ENCODE measurements at places on chromosomes 7 and 10.

DNA sequence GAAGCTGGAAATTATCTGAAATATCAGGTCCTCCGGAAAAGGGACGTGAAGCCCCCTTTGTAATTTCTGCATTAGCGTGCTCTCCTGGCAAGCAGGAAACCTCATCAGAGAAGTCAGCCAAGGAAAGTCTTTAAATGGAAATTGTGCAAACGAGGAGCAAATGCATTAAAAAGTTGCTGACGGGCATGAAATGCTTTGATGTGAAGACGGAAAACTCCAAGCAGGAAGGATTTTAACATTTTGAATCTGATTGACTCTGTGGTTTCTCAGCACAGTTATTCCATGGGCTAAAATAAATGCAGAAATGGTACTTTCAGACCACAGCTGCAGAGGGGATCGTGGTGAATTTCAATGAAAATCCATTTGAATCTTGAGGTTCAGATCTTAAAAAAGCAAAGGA lies 167.8 kb downstream of the AHR start:
- DNase-seq = no peak

DNA sequence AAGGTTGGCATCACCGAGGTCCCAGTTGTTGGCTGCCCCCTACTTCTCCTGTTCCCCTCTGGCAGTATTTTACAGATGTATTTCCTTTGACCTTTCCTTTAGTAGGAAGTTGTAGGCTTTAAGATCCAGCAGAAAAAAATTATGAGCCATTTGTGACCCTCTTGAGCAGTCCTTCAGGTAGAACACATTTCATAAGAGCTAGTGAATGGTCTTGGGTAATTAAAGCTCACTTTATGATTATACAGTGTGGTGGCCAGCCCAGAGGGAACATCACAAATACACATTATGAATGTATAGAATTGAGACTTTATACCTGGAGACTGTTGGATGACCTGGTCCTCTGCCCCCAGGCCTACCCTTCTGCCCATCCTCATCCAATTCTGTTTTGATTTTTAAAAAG lies 57.0 kb downstream of the KAT6B start:
- no peak for DNase-seq

- DNase-seq = no peak
These were observed 1354.7 kb upstream of the LRRTM3 start for GRCh38 chr10:65571011-65571570.

DNA sequence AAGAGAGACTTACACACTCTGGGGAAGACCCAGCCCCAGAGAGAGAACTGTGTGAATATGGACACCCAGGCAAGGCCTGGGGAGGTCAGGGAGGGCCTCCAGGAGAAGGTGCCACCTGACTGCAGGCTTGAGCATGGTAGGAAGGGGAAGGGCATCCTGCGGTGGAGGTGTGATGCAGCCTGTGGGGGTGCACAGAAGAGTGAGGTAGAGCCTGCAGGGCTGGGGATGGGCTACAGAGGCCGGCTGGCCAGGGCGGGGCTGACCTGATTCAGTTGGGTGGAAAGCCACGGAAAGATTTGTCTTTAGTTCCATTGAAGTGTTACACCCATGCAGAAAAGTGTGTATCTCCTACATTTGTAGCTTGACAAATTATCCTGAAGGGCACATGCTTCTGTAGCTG lies 47.6 kb downstream of the ZMIZ1 start:
- no peak for DNase-seq

GRCh38 chr7:47622946-47623640 lies 41.2 kb upstream of the TNS3 start:
- DNase-seq = no peak

DNA sequence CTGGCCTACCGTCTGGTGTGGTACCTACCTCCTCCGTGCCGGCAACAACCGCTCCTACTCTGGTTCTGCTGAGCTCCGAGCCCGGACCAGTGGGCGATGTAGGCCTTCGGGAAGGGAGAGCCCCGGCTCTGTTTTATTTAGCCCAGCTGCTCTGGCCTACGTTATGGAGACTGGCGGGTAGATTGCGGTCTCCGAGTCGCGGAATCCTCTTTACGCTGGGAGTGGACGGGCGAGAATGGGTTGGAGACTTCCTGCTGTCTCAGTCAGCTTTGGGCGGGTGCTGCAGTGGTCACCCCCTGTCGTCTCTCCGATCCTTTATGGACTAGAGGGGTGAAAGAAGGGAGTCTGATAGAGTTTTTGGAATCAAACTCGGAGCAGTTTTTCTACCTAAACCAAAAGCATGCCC lies 406 bp downstream of the CBLL1 start:
- DNase-seq = no peak

GRCh38 chr7:128827248-128827958 lies 2.8 kb upstream of the FLNC start:
- DNase-seq = no peak

DNA sequence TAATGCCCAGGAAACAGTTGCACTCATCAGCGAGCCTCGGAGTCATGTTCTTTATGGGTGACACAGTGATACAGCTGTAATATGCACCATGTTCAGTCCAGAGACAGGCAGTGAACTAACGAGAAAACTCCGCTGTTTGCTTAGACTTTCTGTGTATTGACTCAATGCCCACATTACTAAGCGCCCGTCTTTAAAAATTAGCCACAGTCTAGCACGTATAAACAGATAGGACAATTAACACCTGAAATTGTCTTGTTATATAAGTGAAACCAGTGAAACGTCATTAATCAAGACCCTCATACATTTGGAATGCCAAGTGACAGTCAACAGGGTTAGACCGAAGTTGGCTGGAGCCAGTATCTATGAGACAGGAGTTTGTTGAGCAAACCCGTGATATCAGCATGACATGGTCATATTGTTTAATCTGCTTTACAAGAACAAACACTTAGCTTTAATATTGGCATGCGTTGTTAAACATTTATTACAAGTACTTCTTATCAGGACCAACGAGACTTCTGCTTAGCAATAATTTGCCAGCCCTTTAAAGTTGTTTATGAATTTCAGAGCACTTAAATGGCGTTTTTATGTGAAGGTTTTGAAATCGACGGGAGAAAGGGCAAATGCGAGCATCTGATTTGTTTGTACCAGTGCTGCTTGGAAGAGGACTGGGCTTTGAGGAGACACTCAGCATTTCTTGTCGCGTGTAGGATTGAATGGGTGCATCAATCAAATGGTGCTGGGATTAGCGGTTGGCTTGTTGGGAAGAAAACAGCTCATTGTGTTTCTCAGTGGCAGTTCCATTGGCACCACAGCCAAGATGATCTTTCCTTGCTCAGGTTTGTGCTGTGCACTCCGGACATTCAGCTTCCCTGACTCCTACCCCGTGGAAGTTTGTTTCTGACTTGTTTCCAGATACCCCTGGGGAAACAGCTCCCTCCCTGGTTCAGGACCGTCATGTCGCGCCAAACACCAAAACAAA lies 56.3 kb downstream of the CAMK1D start:
- DNase-seq = no peak

GRCh38 chr7:53068673-53069072 lies 33.2 kb downstream of the POM121L12 start:
- DNase-seq = no peak

DNA sequence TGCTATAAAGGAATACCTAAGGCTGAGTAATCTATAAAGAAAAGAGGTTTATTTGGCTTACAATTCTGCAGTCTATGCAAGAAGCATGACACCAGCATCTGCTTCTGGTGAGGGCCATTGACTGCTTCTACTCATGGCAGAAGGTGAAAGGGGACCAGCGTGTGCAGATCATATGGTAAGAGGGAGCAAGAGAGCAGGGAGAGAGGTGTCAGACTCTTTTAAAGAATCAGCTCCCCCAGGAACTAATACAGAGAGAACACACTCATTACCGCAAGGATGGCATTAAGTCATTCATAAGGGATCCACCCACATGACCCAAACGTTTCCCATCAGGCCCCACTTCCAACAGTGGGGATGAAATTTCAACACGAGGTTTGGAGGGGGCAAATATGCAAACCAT lies 3.5 kb upstream of the COL28A1 start:
- DNase-seq = no peak

DNA sequence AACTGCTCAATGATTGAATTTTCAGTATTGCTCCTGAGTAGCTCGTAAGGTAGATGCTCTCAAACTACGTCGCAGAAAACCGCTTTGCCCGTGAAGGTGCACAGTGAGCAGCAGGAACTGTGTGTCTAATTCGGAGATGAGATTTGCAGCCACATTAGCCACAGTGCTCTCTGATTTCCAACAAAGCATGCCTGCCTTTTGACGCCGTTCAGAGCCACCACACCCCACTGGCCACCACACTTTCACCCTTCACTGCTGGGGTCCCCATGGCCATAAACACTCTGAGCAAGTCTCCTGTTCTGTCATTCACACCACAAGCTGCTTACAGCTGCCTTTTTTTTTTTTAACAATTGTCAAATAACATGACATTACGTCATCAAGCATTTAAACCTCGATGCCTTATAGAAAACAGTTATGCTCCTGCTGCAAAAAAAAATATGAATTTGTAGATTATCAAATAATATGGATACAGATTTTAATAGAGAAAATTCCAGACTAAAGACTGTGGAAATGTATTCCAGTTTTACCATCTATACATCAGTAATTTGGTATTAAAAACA lies 578.8 kb upstream of the PFKP start:
- DNase-seq = no peak

All from neuronal stem cell (in vitro differentiated cells).